ENCODE measurements at places on chromosomes 13 and 19.

GRCh38 chr13:48828962-48829411 lies 146.7 kb upstream of the FNDC3A start:
- DNase-seq: no peak

DNA sequence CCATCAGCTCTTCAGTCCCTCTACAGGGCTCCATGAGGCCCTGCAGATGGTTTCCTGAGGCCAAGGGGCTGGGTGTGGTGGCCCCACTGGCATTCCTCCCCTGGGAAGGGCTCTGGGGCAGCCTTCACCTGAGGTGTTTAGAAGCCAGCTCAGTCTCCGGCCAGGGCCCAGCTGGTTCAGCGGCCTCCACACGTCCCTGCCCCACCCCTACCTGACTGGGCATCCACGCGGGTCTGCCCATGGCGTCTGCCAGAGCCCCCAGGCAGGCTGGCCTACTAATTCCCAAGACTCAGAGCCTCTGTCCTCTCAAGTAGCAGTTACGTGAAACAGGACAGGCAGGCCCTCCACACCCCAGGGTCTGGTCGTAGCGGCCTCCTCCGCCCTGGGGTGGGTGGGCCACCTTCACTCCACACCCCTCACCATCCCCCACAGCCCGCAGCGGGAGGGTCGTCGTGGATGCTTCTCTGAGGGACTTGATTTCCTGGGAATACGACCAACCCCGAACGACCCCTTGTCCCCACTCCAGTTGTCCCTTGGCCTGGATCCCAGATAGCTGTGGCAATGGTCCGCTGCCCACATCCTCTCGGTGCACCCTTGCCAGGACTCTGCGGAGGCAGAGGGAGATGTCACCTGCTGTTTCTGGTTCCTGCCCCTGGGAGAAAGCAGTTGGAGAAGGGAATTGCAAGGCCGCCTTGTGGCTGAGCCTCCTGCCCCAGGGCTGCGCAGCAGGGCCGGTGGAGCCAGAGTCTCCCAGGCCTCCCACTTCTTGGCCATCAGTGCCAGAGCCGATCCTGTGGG lies 24.3 kb downstream of the CAPN12 start:
- no peak for DNase-seq

DNA sequence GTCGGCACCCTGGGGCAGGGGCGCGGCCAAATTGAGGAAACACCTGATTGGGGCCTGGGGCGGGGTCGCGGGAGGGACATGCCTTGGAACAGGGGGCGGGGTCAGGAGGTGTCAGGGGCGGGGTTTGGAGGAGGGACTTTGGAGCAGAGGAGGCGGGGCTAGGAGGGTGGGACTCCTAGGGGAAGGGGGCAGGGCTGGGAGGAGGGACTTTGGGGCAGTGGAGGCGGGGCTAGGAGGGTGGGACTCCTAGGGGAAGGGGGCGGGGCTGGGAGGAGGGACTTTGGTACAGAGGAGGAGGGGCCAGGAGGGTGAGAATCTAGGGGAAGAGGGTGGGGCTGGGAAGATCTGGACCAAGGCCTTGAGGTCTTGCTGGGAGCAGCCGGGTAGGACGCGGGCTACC lies 21.9 kb downstream of the GRIN2D start:
- peak; percentile 66 for DNase-seq

DNA sequence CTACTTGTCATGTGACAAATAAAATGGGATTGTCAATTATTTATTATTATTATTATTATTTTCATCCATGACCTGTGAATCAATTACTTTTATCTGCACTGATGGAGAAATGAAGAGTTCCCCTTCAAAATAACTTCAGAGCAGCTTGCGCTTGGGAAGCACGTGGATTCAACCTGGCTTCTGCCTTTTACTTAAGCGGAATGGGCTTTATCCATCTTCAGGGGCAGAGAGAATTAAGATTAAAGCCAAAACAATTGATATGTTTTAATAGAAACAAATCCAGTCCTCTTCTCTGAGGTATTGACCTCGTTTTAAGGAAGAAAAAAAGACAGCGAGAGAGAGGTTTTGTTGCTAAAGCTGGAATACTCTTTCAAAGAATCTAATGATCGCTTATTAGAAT lies 876 bp downstream of the SACS start:
- DNase-seq: no peak

DNA sequence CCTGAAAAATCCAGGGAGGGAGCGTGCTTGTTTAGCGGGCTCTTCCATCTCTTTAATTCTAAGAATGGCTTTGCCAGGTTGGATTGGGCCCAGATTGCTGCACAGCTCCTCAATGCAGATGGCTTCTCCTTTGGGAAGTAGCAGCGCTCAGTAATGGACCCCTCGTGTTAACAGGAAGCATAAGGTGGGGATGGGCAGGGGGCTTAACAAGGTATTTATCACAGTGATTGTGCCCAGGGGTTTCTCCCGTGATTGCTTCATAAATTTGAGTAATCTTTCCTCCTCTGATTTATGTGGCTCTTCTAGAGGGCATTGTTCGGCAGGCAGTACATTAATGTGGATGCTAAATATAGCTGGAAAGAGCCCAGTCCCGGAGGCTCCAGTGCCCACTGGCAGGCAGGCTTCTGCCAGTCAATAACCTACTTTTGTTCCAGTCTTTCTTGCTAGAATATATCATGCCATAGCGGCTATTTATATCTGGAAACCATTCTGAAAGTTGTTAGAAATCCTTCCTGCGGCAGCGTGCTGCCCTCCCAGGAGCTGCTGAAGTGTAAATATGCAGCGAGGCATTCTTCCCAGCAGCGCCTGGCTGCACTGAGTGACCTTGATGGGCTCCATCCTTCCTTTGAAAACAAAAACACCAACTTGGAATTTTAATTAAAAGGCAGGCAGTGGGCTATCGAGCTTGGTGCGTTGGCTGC lies 65.0 kb downstream of the FGF9 start:
- no peak for DNase-seq

- no peak for DNase-seq
Observed at GRCh38 chr13:45300190-45300985, 40.6 kb downstream of the TPT1 start.

- peak; percentile 4 for DNase-seq
Observed at GRCh38 chr19:12346896-12347295, 13.5 kb upstream of the ZNF563 start.

- no peak for DNase-seq
Observed at GRCh38 chr13:33069365-33069764, 53.1 kb downstream of the KL start.

- DNase-seq: no peak
Observed at GRCh38 chr13:101384929-101385328, 31.4 kb downstream of the NALCN start.

DNA sequence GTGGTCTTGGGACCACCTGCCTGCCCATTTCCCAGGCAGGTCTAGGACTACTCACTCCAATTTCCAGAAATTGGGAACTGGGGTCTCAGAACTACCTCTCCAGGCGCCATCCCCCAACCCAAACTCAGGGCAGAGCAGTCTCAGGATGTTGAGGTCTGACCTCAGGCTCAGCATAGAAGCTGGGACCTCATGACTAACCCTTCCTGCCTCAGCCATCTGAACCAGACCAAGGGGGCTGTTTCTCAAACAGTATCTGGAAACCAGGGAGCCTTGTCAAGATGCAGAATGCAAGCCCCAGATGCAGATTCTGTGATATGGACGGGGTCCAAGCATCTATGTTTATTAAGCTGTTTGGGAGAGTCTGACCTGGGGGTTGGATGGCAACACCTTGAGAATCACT lies 1.3 kb downstream of the FBXW9 start:
- DNase-seq: no peak

DNA sequence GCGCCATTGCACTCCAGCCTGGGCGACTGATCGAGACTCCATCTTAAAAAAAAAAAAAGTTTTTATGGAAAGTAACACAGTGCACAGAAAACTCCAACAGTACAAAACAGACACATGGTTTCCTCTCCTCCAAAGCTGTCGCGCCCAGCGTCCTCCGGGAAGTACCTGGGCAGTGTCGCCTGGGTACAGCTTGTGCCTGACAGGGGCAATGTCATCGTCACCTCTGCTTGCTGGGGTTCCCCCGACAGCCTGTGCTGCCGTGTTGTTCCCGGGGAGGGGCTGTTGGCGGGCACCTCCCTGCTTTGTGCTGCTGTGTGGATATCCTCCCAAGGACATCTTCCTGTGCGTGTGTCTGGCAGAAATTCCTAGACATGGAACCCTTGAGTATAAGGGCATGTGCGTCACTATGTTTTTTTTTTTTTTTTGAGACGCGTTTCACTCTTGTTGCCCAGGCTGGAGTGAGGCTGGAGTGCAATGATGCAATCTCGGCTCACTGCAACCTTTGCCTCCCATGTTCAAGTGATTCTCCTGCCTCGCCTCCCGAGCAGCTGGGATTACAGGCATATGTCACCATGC lies 2.4 kb upstream of the F2RL3 start:
- no peak for DNase-seq

GRCh38 chr19:36526581-36526980 lies 1.5 kb downstream of the ZNF260 start:
- no peak for DNase-seq

DNA sequence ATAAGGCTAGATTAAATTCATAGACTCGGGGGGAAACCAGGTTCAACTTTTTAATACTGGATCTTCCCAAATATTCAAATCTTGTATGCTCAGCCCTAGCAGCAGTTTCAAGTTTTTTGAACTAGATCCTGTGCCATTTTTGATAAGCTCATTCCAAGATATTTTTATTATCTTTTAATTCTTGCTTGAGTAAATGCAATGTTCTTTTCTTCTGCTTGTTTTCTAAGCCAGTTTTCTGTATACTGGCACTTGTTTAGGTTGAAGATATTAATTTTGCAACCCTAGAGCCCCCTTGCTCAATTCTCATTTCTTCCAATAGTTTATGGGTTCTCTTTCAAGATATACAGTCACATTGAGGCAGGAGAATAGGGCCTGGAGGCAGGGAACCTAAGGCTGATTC lies 13.1 kb upstream of the PNMA8C start:
- DNase-seq: no peak

DNA sequence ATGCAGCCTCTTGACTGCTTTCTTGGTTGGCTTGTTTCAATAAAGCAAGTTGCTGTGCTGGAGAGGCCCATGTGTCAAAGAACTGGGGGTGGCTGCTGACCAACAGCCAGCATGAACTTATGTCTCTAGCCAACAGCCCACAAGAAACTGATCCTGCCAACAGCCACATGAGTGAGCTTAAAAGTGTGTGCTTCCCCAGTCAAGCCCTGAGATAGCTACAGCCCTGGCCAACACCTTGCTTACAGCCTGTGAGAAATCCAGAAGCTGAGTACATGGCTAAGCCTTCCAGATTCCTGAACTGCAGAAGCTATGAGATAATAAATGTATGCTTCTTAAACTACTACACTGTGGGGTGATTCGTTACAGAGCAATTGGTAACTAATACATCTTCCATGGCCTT lies 38.9 kb upstream of the IPO5 start:
- DNase-seq: no peak

DNA sequence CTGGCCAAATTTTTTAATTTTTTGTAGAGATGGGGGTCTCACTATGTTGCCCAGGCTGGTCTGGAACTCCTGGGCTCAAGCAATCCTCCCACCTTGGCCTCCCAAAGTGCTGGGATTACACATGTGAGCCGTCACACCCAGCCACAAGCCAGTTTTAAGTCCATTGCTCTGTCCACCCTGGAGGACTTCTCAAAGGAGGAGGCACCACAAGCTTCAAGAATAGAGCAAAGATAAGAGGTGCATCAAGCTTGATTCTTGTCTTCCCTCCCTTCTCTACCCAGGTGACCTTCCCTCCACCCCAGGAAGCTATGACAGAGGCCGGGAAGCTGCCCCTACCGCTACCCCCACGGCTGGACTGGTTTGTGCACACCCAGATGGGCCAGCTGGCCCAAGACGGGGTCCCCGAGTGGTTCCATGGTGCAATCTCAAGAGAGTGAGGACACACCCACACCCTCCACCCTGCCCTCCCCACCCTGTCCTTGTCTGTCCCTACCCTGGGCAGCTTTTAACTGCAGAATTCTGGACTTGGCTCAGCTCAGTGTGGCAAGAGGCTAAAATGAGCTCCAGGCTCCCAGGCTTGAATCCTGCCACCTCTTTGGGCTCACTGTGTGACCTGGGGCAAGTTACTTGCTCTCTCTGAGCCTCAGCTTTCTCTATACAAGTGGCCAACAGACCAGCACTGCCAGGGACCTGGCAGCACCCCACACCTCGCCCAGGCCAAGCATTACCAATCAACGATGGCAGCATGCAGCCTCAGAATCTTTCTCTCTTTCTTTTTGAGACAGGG lies 5.2 kb downstream of the HSH2D start:
- DNase-seq: no peak

- DNase-seq: no peak
Observed at GRCh38 chr13:94859278-94859691, 146.9 kb upstream of the SOX21 start.

GRCh38 chr19:46844067-46844489 lies 6.6 kb downstream of the AP2S1 start:
- DNase-seq: no peak

- DNase-seq: no peak
Observed at GRCh38 chr19:15534957-15535864, 26.9 kb downstream of the CYP4F22 start.

- DNase-seq: no peak
Observed at GRCh38 chr19:46692918-46693722, 23.8 kb downstream of the PRKD2 start.

DNA sequence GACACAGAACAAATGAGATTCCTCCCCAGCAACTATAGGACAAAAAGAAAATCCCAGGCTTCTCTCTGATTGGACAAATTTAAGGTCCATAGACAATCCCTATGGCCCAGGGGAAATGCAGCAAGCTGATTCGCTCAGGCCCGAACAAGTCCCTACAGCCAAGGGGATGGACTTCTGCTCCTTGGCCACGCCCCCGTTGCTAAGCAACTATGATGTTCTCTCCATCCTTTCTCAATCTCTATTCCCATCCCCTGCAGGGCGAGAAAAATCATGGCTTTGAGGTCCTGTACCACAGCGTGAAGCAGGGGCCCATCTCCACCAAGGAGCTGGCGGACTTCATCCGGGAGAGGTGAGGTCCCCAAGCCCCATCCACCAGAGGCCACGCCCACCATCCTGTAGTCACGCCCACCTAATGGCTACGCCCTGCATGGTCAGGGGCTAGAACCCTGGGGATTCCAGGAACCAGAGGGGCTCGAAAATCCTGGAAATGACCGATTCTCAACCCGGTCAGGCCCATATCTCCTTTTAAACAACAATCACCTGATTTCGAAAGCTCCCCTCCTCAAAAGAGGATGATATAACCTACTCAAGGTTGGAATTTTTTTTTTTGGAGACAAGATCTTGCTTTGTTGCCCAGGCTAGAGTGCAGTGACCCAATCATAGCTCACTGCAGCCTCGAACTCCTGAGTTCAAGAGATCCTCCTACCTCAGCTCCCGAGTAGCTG lies 11.4 kb downstream of the FCHO1 start:
- no peak for DNase-seq

- DNase-seq: no peak
Observed at GRCh38 chr13:20482275-20482761, 43.3 kb downstream of the CRYL1 start.

- no peak for DNase-seq
Observed at GRCh38 chr19:53389978-53390377, 5.0 kb upstream of the ZNF765 start.

DNA sequence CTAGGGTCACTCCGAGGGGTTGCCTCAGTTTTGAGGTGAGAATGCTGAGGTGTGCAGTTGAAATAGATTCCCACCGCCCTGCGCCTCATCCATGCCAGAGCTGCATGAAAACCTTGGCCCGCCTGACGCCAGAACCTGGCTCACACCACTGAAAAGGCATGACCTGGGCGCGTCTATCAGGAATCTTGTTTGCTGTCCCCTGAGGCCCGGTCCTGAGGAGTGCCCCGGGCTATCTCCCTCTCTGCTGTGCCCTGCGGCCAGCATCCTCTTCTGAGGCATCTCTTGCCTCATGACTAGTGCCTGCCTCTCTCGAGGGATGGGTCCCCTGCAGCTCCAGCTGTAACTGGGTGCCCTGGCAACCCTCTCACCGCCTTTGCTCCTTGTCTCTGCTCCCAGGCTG lies 28.1 kb downstream of the SMARCA4 start:
- no peak for DNase-seq

Measured in stimulated activated naive CD4-positive, alpha-beta T cell treated with Interleukin-2 at 50 U/mL for 16 hours (primary cell).